ENCODE measurements at places on chromosomes 5 and 9. TPM values are rescaled to one million over a fixed set of nuclear protein-coding genes. Genes with fewer than 3 reads are reported as not detected.

ADCY2 gene
- total RNA-seq: 17.5 TPM

FCN2 gene
- total RNA-seq: not detected

CDH10 gene
- 7.0 TPM for total RNA-seq

SLC1A1 gene
- total RNA-seq: 9.8 TPM

IL3 gene
- total RNA-seq: not detected

TRIM7 gene
- 1.1 TPM for total RNA-seq

THBS4 gene
- total RNA-seq: 217 TPM

CLINT1 gene
- 96.4 TPM for total RNA-seq

DENND1A gene
- 42.5 TPM for total RNA-seq

SPINK4 gene
- total RNA-seq: not detected

TNFSF8 gene
- total RNA-seq: 0.16 TPM

FOXD4 gene
- total RNA-seq: 0.82 TPM

LHX2 gene
- total RNA-seq: 47.3 TPM

CACNA1B gene
- total RNA-seq: 8.6 TPM

CEL gene
- total RNA-seq: 0.77 TPM

CHMP5 gene
- 75.2 TPM for total RNA-seq

IZUMO3 gene
- total RNA-seq: not detected

ANKDD1B gene
- 1.4 TPM for total RNA-seq

TMEM232 gene
- 11.8 TPM for total RNA-seq

IGFBPL1 gene
- 11.7 TPM for total RNA-seq

ARID3C gene
- not detected for total RNA-seq

RABEPK gene
- 15.9 TPM for total RNA-seq

RASEF gene
- 2.8 TPM for total RNA-seq

TRPM3 gene
- total RNA-seq: 207 TPM

PCSK1 gene
- 2.5 TPM for total RNA-seq

PCDH1 gene
- 23.0 TPM for total RNA-seq

CYLC2 gene
- not detected for total RNA-seq

DMGDH gene
- total RNA-seq: 3.5 TPM

SPATA31D1 gene
- total RNA-seq: not detected

MYOZ3 gene
- 11.1 TPM for total RNA-seq

FOXI1 gene
- total RNA-seq: not detected

CTSV gene
- 9.3 TPM for total RNA-seq

PRDM9 gene
- total RNA-seq: not detected

ALDH1A1 gene
- total RNA-seq: 131 TPM

ZNF883 gene
- total RNA-seq: 18.9 TPM

SLC27A6 gene
- total RNA-seq: 7.6 TPM

PFN3 gene
- total RNA-seq: not detected

DDX41 gene
- 68.6 TPM for total RNA-seq

PRUNE2 gene
- total RNA-seq: 95.8 TPM

OLFML2A gene
- total RNA-seq: 62.5 TPM

CCDC192 gene
- total RNA-seq: not detected

LRRC26 gene
- total RNA-seq: 1.7 TPM

STKLD1 gene
- total RNA-seq: 1.3 TPM

ACOT12 gene
- total RNA-seq: not detected

ECM2 gene
- total RNA-seq: 29.1 TPM

COL27A1 gene
- total RNA-seq: 34.6 TPM

HTR1A gene
- total RNA-seq: not detected

TAF11L10 gene
- not detected for total RNA-seq

CCL21 gene
- total RNA-seq: 16.9 TPM

DNAI1 gene
- 0.27 TPM for total RNA-seq

MCC gene
- total RNA-seq: 127 TPM

PDZD2 gene
- total RNA-seq: 50.7 TPM

MBLAC2 gene
- total RNA-seq: 13.1 TPM

PCDHGC5 gene
- 6.6 TPM for total RNA-seq

STPG3 gene
- total RNA-seq: not detected
